Daoy (cell line): ENCODE measurements at places on chromosomes 11 and 22. TPM values are rescaled to one million over a fixed set of nuclear protein-coding genes. Genes with fewer than 3 reads are reported as not detected.

The KCTD14 gene
- total RNA-seq, result 8.4 and 9.9 TPM in 2 replicates

DNA sequence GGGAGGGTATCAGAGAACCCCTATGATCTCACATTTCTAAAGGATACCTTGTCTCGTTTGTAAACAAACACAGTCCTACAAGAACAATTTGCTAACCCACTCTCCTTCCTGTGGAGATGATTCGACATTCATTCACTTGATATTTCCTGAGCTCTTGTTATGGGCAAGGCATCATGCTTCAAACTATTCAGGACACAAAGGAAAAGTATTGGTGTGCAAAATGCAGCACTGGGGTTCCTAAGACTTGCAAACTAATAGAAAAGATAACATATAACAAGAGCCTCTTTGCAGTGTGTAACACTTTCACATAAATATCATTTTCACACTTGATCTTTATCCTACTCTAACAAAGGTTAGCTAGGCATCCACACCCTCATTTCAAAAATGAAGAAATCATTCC is 211.5 kb upstream of the BLID start:
- DNase-seq, result no peak

DNA sequence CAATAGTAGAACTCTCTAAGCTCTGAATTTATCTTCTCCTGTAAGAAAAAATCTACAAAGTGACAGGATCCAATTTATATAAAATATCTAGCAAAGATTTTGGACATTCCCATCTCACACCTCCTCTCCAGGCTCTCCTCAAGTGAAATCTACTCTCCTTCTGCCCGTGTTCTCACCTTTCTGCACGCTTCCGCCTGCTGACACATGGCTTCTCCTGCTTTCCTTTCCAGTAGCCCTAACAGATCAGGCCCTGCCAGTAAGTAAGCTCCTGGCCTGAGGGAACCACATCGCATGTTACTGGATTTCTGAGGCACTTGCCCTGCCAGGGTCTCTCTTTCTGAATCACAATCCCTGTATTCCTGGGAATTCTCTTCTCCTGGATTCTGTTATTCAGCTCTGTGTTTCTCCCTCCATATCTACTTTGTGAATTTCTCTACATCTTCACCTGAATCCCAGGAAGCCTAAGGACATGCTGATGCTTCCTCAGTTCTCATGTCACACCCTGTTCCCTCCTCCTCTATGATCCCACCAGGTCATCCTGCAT is 53.3 kb upstream of the TOP3B start:
- no peak for DNase-seq

GRCh38 chr22:41003066-41003465 is 51.9 kb downstream of the RBX1 start:
- no peak for DNase-seq

GRCh38 chr11:129319751-129320150 is 55.9 kb upstream of the BARX2 start:
- no peak for DNase-seq

DNA sequence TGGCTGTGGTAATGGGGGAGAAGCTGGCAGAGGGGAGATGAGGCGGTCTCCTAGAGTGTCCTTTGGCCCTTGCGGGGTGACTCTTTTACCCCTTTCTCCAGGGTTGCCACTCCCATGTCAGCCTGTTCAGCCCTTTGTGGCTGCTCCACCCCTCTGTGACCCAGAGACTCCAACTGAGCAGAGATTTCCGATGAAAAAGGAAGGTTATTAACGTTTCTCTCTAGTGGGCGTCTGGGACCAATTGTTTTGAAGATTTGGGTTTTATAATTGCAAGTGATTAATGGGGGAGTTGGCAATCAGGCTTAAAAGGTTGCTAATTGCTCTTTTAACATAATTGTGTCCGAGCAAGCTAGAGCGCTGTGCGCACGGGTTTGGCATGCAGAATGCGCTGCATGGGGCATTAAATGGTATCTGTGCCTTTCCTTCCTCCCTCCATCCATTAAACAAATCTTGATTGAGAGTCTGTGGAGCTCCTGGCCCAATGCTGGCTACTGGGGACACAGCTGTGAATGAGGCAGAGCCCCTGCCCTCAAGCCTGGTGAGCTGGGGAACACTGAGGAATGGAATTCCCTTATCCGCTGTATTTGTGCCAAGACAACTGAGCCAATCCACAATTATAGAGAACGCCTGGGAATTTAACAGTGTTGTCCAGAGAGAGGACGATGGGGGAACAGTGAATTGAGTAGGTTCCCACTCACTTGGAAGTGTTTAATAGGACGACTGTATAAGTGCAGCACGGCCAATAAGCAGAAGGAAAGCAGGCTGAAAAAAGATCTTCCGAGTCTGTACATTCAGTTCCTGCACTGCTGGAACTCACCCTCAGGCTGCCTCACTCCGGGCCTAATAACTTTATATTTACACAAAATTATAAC is 295.9 kb downstream of the MIAT start:
- no peak for DNase-seq
